ENCODE measurements at places on chromosomes 3 and 15.

GRCh38 chr3:79344876-79345871 is 422.6 kb downstream of the ROBO1 start:
- DNase-seq, result no peak

DNA sequence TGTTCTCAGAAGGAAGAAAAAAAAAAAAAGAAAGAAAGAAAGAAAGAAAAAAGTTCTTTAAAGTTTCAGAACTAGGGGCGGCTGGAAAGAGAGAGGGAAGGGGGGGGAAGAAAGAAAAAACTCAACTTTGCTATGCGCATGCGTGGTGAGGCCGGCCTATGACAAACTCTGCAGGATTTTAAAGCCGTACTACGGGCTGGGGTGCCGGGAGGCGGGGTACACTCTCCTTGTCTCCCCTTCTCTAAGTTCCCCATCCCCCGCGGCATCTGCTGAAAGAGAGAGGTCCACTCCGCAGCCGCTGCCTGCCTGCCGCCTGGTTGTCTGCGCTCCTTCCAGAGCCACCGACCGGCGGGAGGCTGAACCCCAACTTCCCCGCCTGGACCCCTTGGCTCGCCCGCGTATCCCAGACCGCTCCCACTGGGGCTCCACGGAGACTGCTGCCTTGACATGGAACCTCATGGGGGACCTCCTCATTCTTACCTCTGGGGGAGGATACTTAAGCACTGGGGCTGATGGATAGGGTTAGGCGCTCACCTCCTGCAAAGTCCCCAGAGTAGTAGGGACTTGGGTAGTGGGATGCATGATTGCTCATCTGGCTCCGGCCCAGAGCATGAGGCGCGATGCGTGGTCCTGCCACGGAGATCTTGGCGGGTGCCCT is 1.4 kb upstream of the WNT5A start:
- DNase-seq, result peak; percentile 80

DNA sequence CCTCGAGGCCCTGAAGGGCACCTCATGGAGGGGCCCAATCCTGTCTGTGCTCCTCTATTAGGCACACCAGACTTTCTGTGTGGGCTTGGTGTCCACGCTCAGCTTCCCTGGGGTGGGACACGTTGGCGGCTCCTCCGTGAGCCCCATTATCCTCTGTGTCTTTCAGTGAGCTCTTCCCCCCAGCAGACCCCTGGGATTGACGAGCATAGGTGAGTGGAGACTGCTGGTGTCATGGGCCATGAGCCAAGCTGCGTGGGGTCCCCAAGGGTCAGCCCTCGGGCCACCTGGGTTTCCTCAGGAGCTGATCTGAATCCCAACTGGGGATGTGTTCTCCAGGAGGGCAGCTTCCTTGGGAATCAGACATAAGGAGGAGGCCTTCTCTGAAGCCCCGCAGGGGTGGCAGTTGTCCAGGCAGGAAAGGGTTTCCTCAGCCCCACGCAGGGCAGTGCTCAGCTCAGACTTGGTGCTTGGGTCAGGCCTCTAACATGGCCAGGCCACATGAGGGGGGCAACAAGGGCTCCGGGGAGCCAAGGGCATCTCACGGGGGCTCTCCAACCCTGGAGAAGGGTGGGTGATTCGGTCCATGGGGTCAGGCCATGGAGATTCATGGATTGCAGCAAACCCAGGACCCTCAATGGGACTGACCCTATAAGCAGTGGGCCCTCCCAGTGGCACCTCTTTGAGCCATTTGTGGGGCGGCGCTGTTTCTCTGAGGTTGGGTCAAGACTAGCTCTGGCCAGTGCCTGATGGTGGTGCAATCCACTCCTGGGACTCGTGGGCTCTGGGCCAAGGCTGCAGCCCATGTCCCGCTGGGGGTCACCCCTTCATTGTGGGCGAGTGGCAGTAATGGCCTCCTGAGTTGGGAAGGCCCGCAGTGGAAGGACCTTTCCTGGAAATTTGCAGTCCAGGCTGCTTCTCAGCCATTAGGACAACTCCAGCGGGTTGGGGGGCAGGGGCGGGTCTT is 222.5 kb downstream of the SNRPN start:
- no peak for DNase-seq

GRCh38 chr3:143242101-143242500 is 122.5 kb downstream of the CHST2 start:
- DNase-seq, result no peak

GRCh38 chr15:52005748-52006701 is 13.0 kb upstream of the MAPK6 start:
- DNase-seq, result no peak

DNA sequence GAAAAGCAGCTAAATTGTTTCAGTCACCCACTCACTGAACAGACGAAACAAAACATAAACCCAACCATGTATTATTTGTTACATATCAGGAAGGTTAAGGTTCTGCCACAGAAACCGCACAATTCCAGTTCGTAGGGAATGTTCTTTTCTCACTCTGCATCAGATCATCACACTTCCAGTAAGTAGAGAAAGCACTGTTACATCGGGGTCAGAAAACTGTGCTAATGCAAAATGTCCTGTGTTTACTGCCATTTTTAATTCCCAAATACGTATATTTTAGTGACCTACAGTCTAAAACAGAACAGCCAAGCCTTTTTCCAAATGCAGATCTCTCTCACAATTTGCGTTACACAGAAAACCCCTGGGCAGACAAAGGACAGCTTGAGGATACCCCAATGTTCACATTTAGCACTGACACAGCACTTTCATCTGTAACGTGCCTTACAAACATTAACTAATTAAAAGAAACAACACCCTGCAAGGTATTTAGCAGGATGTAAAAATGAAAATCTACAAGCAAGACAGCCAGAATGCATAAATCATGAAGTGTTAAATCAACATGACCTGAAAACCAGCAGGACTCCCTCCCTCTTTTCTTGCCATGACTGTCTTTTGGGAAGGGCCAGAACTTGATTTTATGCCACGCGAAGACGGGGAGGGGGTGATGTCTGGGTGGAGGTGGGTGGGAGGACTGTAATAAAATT is 34.8 kb upstream of the SKIL start:
- no peak for DNase-seq

GRCh38 chr15:42018306-42019224 is 2.3 kb downstream of the PLA2G4E start:
- DNase-seq, result no peak

GRCh38 chr3:13561376-13561775 is 12.5 kb downstream of the FBLN2 start:
- no peak for DNase-seq

DNA sequence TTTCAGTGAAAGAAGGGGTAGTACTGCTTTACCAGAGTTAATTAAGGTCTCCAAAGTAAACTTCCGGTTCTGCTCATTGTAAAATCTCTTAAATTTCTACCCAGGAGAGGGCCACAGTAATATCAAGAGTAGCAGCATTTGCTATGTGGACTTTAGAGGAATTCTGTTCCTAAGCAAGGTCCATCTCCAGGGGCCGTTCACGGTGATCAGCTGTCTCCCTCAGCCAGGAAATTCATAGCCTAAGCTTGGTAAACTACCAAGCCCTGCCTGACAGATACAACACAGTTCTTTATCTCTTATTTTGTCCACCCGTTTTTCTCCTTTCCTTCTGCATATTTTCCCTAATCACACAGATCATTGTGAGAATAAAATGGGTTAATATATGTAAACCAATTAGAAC is 2.3 kb downstream of the DUT start:
- no peak for DNase-seq

DNA sequence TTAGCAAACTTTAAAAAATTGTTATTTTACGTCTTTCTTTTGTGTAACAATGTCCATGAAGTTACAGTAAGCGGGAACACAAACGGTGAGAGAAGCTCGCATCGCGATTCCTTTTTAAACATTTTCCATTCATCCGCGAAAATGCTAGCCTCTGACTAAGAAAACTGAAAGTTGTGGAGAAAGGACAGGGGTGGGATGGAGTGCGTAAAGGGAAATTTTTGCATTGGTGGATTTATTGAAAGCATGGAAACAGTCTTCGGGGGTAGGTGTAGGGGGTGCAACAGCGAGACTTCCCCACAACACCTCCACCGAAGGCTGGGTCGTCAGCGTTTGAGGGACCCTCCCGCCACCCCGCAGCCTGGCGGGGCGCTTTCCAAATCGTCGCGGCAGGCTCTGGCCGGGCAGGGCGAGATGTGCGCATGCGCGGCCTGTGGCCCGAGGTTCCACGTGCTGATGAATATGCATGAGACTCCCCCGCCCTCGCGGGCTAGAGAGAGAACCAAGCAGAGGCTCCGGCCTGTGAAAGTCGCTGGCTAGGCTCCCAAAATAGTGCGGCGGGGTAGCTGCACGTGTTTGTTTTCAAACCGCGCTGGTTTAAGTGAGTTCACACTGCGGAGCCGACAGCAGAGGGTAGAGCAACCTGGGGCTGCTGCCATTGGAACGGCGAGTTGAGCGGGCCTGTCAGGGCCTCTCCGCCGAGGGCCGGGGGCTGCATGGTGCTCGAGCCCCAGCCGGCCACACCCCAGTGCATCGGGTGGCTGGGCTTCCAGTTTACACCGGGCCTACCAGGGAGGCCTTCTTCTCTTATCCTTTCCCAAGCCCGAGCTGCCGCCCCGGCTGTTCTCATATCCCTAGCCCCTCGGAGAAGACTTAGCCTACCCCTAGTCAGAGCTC is 9.9 kb downstream of the ZIC1 start:
- DNase-seq, result no peak

DNA sequence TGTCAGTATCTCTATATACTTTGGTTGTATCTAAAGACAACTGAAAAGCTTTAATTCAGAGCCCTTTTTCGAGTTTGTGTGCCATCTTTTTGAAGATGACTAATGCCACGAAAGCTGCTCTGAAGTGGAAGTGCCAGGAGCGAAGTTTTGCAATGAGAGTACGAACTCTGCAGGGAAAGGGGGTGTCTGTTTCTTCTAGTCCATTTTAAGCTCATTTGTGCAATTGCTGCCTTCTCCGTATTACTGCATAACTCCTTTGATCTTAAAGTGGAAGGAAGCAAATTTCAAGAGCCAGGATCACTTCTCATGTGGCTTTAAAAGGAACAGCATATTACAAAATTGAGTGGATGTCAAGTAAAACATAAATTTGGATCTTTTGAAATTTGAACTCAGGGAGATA is 245.3 kb downstream of the FEZF2 start:
- DNase-seq, result no peak

DNA sequence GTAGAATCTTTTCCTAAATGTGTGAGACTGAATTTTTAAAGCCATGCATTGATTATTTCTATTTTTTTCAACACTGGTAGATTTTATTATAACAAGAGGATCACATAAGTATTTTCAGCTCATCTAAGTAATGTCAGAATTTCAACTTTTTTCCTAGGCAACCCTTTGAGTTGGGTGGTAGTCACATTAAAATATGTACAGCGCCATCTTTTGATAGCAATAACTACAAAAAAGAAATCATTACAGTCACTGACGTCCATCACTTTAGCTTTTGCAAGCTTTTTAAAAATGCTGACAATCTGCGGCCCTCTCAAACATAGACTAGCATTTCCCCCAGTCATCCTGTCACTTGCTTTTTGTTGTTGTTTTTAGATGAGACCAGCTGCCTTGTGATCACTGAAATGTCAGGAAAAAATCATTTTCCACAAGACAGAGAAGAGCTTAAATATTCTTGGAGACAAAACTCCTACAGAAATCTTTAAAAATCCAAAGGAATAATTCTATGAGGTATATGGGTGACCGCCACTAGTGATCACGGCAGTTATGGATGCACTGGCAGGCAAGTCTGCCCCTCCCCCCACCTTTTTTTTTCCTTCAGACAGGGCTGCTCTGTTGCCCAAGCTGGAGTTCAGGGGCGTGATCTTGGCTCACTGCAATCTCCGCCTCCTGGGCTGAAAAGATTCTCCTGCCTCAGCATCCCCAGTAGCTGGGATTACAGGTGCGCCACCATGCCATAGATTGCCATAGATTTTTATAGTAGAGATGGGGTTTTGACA is 384.0 kb upstream of the KCNMB2 start:
- no peak for DNase-seq

DNA sequence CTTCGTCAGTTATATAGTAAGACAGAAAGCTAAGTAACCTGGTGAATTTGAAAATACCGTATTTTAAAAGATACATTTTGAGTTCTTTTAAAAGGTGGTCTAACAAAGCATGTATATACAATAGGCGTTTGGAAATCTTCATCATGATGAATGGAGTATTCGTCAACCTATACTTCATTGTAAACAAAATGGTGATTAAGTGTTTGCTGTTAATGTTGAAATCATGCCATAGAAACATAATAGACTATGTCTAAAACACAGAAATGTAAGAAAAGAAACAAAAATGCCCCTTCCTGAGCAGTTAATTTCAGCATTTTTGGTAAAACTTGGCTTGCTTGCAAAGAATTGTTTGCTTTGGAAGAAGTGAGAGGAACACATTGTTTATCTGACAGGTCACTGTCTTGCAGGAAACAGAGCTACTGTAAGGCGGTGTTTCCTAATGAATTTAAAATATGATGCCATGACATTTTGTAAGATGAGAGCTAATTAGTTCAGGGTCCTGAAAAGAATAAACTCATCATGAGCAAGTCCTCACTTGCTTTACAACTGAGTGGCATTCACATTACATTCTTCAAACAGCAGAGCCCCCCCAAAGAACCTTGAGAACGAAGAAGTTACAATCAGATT is 126.7 kb downstream of the SERPINI1 start:
- DNase-seq, result no peak

GRCh38 chr3:9878700-9879099 is 1.4 kb downstream of the CIDEC start:
- no peak for DNase-seq

DNA sequence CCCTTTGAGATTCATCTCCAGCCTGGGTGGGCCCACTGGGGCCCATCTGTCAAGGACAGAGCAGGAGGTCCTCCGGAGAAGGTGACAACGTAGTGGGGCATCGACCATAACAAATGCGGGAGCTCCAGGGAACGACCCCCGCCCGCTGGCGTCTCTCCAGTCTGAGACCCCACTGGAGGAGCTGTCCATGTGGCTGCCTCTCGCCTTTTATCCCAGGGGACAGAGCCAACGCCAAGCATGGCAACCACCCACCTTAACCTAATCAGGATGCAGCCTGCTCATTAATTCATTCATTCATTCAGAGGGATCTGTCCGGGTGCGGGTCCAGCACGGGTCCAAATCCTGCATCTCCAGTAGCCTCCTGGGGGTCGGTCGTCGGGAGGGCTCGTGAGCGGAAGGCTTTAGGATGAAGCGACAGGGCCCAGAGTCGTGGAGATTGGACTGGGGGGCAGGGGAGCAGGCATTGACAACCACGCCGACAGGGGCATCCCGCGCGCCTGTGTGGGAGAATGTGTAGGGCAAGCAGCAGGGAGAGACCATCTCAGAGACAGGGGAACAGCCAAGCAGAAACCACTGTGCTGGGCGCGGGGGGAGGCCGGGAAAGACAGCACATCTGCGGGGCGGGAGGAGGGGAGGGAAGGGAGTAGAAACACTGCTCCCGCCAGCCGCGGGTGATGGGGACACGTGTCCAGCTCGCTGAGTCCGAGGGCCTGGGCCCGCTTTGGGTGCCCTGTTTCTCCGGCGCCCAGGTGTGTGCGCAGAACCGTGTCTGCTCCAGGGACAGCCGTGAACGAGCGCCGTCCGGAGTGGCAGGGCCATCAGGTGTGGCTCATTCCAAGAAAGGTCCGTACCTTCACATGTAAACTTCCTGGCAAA is 1.9 kb downstream of the PIGZ start:
- DNase-seq, result no peak
